ENCODE measurements at places on chromosomes 4 and X. TPM values are rescaled to one million over a fixed set of nuclear protein-coding genes. Genes with fewer than 3 reads are reported as not detected.

DNA sequence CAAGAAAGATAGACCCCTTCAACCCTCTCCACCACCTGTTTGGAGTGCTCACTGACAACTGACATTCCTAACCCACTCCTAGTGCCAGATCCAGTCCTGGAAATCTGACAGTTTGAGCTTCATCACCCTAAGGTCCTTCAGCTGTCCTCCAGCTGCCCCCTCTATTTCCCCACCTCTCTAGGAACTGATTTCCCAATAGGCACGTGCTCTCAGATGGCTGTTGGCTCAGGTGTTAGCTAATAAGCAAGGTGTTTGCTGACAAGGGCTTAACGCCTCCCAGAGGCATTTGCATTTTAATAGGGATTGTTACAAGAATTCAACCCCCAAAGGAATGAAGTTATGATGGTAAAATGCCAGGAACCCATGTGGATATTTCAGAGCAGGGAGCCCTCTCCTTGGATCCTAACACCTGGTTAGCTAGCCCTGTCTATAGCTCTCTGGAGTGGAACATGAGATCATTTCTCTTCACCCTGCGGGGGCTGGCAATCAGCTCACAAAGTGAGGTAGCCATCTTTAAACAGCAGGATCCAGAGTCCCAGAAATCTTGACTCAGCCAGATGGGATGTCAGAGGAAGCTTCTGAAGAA is 348.5 kb upstream of the SFRP2 start:
- no peaks in the 10 kb centered on the region for H3K36me3 ChIP-seq
- H3K27me3 ChIP-seq = no peaks in the 10 kb centered on the region
- H3K4me3 ChIP-seq = no peak overlapping the region

DNA sequence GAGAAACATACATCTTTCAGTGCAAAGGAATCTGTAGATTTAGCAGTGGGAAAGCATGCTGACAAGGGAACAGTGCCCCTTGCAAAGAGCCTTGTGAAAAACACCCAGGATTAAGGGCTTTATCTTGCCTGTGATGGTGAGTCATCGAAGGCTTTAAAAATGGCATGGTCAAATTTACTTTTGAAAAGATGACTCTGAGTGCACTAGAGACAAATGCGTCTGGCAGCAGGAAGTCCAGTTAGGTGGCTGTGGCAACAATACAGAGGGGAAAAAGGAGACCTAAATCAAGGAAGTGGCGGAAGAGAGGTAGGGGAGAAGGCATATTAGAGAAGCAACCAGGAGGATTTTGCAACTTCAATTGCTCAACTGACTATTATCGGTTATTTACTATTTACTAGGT is 472.6 kb upstream of the CPEB2 start:
- H3K4me1 ChIP-seq = no peaks in the 10 kb centered on the region
- no peak for DNase-seq
- no peaks in the 10 kb centered on the region for H3K27me3 ChIP-seq
- no peak overlapping the region for H3K4me3 ChIP-seq
- no peak overlapping the region for H3K27ac ChIP-seq

DNA sequence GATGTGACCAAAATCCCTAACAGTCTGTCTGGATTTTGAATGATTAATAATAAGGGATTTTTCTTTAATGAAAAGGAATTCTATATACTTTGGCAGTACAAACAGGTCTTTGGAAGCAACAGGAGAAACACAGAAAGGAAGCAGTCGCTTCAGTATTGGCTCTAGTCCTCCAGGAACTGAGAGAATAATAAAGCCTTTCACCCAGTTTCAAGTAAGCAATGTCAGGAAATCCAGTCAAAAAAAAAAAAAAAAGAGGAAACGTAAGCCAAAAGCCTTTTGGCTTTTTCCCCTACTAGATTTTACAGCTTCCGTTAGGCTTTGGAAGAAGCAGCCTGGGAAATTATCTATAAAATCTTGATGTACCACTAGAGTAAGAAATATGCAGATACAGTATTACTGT is 61.7 kb upstream of the HDAC8 start:
- H3K27me3 ChIP-seq = peaks cover 8% of the 10 kb centered on the region
- H3K4me3 ChIP-seq = no peak overlapping the region
- no peak overlapping the region for H3K27ac ChIP-seq
- no peak for DNase-seq

GRCh38 chrX:40224658-40225057 is 126.9 kb upstream of the BCOR start:
- H3K27ac ChIP-seq = no peak overlapping the region
- H3K4me3 ChIP-seq = no peak overlapping the region
- no peak for DNase-seq
- H3K27me3 ChIP-seq = no peaks in the 10 kb centered on the region

- no peak for DNase-seq
- H3K27me3 ChIP-seq = no peaks in the 10 kb centered on the region
- H3K4me1 ChIP-seq = no peaks in the 10 kb centered on the region
- no peak overlapping the region for H3K4me3 ChIP-seq
- H3K36me3 ChIP-seq = no peaks in the 10 kb centered on the region
- H3K27ac ChIP-seq = no peak overlapping the region
These were observed 485.5 kb downstream of the TRAM1L1 start for GRCh38 chr4:116599859-116600258.

GRCh38 chr4:70365479-70365878 is 4.9 kb downstream of the SMR3A start:
- H3K27me3 ChIP-seq = no peaks in the 10 kb centered on the region
- no peaks in the 10 kb centered on the region for H3K36me3 ChIP-seq
- DNase-seq = no peak
- no peak overlapping the region for H3K4me3 ChIP-seq

GRCh38 chr4:11471618-11472017 is 42.9 kb upstream of the HS3ST1 start:
- no peaks in the 10 kb centered on the region for H3K36me3 ChIP-seq
- no peaks in the 10 kb centered on the region for H3K27me3 ChIP-seq
- peak overlapping the region; percentile 38 for H3K27ac ChIP-seq

DNA sequence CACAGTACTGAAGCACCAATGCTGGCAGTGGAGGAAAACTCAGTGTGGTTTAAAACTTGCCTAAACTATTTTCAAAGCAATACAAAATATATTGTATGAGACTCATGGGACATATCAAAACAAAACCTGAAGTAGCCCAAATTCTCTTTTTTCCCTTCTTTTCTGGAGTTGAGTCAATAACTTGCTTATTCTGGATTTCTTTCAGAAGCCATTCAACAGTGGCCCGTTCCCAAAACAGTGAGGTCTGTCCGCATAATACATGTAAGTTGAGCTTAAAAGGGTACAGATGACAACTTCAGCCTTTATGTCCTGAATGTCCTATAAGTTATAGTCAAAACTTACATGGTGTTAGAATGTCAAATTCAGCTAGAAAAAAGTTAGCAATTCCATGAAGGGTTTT is 100.8 kb downstream of the SHISA3 start:
- H3K27me3 ChIP-seq = no peaks in the 10 kb centered on the region
- DNase-seq = no peak
- H3K36me3 ChIP-seq = no peaks in the 10 kb centered on the region
- H3K27ac ChIP-seq = no peak overlapping the region
- no peaks in the 10 kb centered on the region for H3K4me1 ChIP-seq
- H3K4me3 ChIP-seq = no peak overlapping the region

- no peaks in the 10 kb centered on the region for H3K27me3 ChIP-seq
- no peak overlapping the region for H3K4me3 ChIP-seq
- no peak for DNase-seq
- H3K4me1 ChIP-seq = no peaks in the 10 kb centered on the region
These were observed 177.7 kb upstream of the MID1 start for GRCh38 chrX:10798041-10798440.

Gene STPG2
- 0.48 TPM for total RNA-seq
